ENCODE measurements at places on chromosomes 1 and 21.

- no peak for DNase-seq
These were observed 53.7 kb upstream of the WNT4 start for GRCh38 chr1:22196641-22197040.

DNA sequence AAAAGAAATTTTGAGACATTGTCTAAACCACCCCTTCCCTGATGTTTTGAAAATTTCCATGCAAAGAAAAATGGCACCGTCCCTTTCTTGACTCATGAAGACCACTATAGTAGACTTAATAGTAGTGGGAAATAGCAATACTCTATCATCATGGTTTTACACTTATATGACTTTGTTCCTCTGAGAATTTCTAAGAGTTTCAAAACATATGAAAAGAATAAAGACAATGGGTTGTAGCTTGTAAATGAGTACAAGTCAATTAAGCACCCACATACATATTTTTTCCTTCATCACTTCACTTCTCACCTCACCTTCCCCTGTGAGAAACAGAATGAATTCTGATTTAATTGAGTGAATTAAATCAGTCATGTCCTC, 151.7 kb downstream of the LYPLAL1 start:
- DNase-seq: no peak

- no peak for DNase-seq
These were observed 42.1 kb upstream of the HUNK start for GRCh38 chr21:31830701-31831100.

DNA sequence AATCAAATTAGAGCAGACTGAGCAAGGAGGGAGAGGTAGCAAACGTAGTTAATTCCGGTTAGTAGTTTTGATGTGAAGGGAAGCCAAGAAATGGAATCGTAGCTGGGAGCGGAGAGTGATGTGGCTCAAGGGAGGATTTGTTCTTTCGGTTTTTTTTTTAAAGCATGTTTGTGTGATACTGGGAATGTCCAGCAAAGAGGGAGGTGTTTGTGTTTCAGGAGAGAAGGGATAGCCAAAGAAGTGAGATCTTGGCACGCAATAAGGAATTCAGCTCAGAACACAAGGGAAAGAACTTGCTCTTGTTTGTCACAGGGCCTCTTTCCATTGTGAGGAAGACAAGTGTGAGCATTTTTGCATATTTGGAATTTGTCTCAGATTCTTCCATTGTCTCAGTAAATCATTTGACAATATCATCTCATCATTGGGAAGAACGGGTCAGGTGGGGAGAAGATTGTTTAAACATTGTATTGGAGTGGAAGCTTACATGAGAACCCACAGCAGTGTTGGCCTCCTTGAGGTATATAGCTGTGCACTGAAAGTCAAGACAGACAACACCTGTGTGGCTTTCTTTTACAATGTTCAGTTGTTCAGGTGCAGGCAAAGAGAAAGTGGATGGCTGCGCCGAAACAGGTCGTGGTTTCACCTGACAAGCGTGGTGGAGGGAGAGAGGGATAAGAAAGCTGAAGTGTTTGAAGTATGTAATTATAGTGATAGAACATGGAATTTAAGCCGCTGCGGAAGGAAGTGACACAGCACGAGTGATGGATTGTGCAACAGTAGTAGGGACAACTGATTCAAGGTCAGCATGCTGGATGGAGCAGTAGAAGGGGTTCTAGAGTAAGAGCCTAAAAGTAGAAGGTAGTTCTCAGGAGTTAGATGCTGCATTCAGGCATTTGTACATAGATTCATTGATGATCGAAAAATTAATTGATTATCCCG, 25.4 kb downstream of the FMN2 start:
- no peak for DNase-seq

- DNase-seq: no peak
These were observed 215.4 kb downstream of the ZNF648 start for GRCh38 chr1:181846001-181846645.

GRCh38 chr1:41802532-41803501, 115.9 kb downstream of the HIVEP3 start:
- no peak for DNase-seq

DNA sequence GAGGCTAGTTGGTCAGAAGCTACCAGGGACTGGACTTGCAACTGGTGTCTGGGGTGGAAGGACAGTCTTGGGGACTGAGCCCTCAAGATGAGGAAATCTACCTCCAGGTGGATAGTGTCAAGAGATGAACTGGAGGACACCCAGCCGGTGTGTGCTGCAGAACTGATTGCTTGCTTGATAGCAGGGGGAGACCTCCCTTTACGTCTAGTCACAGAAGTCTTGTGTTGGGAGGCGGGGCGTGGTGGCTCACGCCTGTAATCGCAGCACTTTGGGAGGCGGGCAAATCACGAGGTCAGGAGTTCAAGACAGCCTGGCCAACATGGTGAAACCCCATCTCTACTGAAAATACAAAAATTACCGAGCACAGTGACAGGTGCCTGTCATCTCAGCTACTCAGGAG, 4.9 kb downstream of the RCC2 start:
- no peak for DNase-seq

DNA sequence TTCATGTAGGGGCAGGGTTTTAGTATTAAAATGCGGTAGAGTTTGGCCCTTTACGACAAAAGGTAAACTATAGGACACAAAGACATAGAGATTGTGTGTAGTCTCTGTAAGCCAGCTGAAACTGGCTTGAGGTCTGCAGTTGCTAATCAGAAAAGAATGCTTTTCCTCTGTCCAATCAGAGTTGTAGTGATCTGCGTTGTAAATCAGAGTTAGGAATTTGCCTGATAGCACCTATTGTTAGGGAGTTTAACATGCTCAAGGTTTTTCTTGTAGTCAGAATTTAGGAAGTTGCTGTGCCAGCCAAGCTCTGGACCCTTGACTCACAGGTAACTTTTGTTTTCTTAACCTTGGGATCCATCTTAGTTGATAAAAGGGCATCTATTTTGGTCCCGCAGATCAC, 61.2 kb upstream of the VTCN1 start:
- no peak for DNase-seq

GRCh38 chr1:59499943-59500569, 203.2 kb downstream of the FGGY start:
- DNase-seq: no peak

DNA sequence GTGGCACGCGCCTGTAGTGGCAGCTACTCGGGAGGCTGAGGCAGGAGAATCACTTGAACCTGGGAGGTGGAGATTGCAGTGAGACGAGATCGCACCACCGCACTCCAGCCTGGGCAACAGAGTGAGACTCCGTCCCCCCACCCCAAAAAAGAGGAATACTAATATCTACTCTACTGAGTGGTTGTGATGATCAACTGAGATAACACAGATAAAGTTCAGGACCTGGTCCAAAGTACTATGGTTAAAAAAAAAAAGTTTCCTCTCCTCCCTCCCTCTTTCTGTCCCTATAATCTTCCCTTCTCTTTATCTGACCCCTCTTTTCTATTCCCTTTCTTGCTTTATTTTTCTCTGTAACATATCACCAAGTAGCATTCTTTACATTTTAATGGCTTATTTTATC, 4.0 kb upstream of the RORC start:
- DNase-seq: no peak

DNA sequence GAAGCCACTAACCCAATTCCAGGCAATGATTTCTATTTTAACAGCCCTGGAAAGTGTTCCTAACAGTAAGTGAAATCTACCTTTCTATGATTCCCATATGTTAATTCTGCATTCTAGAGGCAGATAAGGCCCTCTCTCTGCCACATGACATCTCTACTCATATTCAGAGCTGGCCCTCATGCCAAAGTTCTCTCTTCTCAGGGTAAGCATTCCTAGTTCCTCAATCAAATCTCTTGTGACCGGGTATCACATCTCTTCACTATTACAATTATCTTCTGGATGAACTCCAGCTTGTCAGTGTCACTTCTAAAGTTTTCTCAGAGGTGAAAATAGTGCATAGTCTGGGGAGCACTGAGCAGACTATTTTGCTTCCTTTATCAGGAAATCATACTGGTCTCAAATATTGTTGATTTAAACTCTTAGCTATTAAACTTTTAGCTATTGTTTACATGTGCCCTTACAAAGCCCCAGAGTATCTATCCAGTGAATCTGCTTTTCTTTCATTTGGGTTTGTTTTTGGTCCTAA, 66.4 kb upstream of the TNFSF18 start:
- DNase-seq: no peak

DNA sequence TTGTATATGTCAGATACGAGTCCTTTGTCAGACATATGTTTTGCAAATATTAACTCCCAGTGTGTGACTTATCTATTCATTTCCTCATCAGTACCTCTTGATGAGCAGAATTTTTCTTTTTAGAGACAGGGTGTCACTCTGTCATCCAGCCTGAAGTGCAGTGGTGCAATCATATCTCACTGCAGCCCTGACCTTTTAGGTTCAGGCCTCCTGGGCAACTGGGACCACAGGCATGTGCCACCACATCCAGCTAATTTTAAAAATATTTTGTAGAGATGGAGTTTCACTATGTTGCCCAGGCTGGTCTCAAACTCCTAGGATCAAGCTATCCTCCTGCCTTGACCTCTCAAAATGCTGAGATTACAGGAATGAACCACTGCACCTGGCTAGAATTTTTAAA, 93.0 kb downstream of the HLCS start:
- no peak for DNase-seq

- DNase-seq: peak; percentile 17
These were observed 836.1 kb upstream of the ADAMTS5 start for GRCh38 chr21:27802816-27803475.

- no peak for DNase-seq
These were observed 174.1 kb upstream of the EDN2 start for GRCh38 chr1:41658431-41659158.

DNA sequence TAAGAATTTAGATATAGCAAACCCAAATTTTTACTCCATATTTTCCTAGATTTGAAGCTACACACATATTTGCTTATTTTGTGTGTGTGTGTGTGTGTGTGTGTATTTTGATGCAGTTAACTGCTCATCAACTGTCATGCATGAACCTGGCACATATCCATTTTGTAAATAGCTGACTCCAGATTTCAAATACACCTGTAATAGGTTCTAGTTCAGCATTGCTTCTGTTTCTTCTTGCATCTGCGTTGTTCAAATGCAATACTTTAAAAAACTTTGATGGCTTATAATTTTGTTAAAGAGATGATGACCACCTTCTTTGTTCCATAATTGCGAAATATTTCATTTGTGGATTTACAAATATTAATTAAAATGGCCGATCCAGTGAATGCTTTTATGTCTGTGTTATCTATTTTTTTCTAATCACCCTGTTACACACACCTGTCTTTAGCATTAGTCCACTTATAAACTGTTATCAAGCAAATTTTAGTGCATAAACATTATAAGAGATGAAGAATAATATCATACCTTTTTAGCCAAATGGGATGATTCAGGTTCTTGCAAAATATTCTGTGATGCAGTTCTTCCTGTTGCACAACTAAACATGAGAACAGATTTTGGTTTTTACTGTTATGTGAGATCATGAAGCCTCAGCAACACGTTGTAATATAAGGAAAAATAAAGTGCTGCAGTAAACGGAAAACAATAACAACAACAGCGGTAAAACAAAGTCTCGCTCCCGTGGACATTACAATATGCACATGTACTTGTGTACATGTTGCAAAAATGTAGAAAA, 12.7 kb upstream of the S100A11 start:
- no peak for DNase-seq

DNA sequence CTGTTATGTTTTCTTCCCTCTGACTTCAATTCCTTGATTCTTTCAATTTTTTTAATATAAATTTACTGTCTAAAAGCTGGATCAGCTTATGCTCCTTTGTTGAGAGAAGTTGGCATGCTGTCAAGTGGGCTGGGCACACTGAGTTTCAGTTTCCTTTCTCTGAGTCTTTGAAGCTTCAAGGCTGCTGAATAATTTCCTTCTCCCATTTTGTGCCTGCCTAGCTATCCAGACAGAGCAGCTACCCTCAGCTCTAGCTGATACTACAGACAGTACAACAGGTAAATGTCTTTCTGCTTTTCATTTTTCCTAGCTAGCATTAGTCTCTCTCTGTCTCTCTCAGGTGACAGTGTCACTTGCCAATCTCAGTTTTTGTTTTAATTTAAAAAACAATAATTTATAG, at the start of gene IFI44:
Gene IFI44, plus strand, starts transcription at position 204 of the 400 bp plus-strand sequence. CDS start 365 bp downstream, outside the sequence.
- DNase-seq: peak; percentile 17

- DNase-seq: no peak
These were observed 14.0 kb upstream of the CTRC start for GRCh38 chr1:15424146-15424667.

GRCh38 chr1:202728951-202729350, 18.7 kb upstream of the SYT2 start:
- DNase-seq: no peak

DNA sequence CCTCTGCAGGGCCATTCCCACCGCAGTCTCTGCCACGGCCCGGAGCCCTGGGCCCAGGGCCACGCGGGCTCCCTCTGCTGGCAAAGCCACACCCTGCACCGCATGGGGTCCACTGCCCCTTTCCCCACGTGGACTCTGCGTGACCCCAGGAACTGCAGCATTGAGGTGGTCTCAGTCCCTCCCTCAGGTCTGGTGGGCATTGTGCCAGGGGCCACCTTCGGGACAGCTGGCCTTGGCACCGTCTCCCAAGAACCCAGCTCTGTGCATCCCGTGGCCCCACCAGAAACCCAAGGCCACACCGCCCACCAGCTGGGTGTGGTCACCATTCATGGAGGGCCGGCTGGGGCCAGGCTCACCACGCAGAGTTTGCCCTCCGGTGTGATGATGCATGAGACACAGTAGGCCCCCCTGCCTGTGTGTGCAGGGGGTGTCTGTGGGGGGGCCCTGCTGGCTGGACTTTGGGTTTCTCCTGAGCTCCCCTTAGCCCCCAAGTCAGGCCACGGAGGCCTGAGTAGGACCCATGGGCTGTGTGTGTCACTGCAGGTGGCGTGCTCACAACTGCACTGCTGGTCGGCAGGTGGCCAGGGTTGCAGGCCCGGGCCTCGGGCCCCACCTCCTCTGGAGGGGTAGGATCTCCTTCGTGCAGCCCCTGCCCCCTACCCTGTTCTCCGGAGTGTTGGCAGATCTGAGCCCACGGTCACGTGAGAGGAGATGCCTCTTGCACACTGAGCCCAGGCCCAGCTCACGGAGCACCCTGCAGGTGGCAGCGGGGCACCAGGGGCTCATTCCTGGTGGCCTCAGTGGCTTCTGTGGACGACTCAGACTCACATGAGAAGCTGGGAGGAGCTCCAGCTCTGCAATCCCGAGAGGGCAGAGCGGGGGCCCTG, 5.8 kb downstream of the VWA1 start:
- DNase-seq: no peak

DNA sequence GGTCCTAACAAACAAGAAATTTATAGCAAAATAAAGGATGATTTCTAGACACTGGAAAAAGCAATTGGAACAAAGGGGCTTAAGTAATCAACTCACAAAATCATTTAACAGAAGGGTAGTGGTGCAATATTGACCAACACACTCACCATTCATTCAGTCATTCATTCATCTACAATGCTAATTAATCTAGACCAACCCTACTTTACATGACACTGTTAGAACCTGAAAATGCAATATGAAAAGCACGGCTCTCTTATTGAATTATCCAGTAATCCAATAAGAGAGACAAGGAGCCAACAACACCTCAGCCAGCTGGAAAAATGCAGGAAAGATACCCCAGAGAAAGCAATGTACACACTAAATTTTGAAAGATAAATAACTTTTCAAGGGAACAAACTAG, 310.8 kb upstream of the NR5A2 start:
- no peak for DNase-seq

GRCh38 chr1:59504276-59504675, 207.4 kb downstream of the FGGY start:
- no peak for DNase-seq
